ENCODE measurements at places on chromosomes 4 and X.

- DNase-seq = no peak
These were observed 243.7 kb downstream of the TENM3 start for GRCh38 chr4:182486881-182487280.

DNA sequence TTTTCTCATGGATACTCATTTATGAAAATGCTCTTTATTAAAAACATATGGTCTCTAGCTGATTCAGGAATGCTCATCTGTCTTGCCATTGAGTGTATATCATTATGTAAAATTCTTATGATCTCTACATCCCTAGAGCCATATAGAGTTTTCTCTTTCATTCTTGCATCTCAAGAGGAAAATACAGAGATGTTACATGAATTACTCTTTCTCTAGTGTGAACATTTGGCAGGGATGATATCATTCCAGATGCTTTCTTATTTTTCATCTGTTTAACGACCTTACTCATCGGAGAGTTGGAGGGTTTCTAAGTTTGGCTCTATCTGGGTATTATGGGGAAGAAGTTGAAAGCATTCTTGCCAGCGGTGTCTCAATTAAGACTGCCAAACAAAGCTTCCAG lies 202.9 kb upstream of the SLC7A11 start:
- no peak for DNase-seq

GRCh38 chrX:38304010-38304409 lies 23.3 kb downstream of the RPGR start:
- no peak for DNase-seq

GRCh38 chr4:133096972-133097371 lies 52.1 kb upstream of the PCDH10 start:
- DNase-seq = no peak

- DNase-seq = no peak
These were observed 88.4 kb upstream of the TET2 start for GRCh38 chr4:105058177-105058812.

GRCh38 chr4:4427886-4428285 lies 41.0 kb downstream of the NSG1 start:
- DNase-seq = no peak

DNA sequence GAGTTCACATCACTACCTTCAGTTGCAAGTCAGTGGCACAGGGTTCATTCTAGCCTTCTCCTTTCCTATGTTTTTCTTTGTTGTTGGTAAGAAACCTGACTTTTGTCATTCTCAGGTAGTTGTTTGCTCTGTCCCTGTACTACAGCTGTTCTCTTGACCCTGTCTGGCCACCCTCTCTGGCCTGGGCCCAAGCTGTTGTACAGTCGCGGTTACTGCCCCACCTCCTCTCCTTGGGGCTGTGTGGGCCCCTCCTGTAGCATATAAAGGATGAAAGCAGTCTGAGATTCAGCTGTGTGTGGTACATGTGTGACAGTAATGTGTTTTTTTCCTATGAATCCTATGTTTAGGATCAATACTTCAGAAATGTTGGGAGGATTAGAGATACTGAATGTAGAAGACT lies 12.5 kb downstream of the MOB1B start:
- no peak for DNase-seq

- DNase-seq = no peak
These were observed 233.0 kb upstream of the SLC7A11 start for GRCh38 chr4:138475116-138475515.

DNA sequence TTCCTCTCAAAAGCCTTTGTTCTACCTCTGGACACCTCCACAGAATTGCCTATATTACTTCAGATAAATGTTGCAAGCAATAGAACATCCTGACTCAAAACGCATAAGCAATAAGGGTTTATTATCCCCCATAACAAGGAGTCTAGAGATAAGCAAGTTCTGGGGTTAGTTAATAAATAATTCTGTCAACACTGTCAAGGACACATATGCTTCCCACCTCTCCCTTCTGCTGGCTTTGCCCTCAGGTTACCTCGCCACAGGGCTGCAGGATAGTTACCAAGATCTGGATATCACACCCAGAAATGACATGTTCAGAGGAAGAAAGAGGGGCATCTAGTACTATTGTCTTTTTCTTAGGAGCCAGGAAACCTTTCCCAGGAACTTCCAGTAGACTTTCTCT lies 14.0 kb upstream of the DUSP21 start:
- DNase-seq = no peak

DNA sequence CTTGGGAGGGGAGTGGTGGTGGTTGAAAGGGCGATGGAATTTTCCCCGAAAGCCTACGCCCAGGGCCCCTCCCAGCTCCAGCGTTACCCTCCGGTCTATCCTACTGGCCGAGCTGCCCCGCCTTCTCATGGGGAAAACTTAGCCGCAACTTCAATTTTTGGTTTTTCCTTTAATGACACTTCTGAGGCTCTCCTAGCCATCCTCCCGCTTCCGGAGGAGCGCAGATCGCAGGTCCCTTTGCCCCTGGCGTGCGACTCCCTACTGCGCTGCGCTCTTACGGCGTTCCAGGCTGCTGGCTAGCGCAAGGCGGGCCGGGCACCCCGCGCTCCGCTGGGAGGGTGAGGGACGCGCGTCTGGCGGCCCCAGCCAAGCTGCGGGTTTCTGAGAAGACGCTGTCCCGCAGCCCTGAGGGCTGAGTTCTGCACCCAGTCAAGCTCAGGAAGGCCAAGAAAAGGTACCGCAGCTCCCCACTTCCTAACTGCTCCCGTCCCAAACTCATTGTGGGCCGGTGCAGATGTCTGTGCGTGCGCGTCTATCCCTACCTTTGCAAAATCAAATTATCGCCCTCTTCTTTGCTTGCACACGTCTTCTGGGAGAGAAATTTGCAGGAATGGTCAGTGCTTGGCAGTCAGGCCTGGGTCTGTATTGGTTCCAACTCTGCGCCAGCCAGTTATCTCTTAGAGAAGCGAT lies 533 bp downstream of the IL15 start:
- peak; percentile 12 for DNase-seq

DNA sequence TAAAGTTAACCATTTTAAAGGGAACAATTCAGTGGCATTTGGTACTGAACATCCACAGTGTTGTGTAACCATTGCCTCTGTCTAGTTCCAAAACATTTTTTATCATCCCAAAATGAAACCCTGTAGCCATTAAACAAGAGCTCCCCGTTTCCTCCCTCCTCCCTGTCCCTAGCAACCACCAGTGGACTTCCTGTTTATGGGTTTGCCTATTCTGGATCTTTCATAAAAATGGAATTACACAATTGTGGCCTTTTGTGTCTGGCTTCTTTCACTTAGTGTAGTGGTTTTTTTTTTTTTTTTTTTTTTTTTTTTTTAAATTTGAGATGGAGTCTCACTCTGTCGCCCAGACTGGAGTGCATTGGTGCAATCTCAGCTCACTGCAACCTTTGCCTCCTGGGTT lies 11.6 kb downstream of the RBMX2 start:
- DNase-seq = no peak

DNA sequence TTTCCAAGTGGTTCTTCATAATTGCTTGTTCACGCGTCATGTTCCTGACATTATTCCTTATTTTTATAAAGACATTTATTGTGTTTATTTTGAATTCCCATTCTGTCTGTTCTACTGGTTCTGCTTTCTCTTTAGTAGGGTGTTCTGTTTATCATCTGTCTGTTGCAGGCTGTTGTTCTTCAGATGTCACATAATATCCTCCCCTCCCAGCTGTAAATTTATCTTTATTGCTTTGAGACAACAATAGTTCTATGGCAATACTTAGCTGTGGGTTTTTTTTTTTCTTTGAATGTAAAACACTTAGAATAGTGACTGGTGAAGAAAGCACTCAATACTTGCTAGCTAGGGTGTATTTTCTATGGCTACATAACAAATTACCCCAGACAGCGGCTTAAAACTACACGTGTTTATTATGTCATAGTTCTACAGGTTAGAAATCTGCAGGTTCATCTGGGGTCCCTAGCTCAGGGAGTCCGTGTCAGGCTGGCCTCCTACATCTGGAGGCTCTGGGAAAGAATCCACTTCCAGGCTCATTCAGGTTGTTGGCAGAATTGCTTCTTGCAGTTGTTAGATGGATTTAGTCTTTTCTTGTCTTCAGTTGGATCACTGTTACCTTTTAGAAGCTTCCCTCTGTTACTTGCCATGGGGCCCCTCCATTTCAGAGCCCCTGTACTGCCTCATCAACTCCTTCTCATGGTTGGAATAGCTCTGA lies 63.4 kb upstream of the ENPEP start:
- no peak for DNase-seq

GRCh38 chrX:119477812-119478232 lies 9.6 kb downstream of the SLC25A5 start:
- no peak for DNase-seq

GRCh38 chrX:27660878-27661277 lies 70.7 kb downstream of the DCAF8L2 start:
- no peak for DNase-seq

DNA sequence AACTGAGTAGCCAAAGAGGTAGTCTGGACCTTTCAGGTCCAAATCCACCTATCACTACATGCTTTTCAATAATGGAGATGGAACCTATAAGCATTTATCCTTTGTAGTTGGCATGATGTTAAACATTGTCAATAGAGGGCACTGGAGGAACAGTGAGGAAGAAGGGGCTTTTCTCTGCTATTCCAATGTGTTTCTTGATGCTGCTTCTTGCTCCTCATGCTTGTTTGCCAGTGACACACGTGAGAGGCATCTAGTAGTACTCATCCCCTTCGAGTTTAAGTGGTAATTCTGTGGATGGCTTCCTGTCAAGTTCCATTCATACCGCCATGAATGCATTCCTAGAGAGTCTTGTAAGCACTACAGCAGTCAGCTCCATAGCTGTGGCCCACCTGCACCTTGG lies 84.0 kb downstream of the NAA11 start:
- no peak for DNase-seq

DNA sequence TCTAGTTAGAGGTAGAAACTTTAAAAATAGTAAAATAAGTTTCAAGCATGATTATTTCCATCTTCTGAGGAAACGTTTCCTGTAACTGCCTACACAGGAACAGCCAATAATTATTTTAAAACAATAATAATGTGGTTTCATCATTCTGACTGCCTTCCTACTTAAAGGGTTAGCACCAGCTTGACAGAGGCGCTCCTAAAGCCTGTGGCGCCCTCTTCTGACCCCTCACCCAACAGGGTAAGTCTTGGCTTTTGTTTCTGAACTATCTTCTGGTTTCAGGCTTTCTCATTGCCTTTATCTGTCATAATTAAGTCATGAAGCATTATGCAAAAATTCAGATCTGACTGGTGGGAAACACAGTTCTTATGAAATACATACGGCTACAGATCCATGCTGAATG lies 96.7 kb downstream of the ITM2A start:
- DNase-seq = peak; percentile 74

- DNase-seq = peak; percentile 43
These were observed 27.0 kb upstream of the TMEM131L start for GRCh38 chr4:153438916-153439756.

GRCh38 chrX:23287191-23287725 lies 47.4 kb upstream of the PTCHD1 start:
- no peak for DNase-seq

- no peak for DNase-seq
These were observed 18.1 kb upstream of the PAGE5 start for GRCh38 chrX:55201930-55202579.

Data from activated CD4-positive, alpha-beta T cell treated with anti-CD3 and anti-CD28 coated beads, Interleukin-2, amount 10 ng/mL, durations not matched to agents 7 days and 5 days (primary cell).